ENCODE measurements at places on chromosomes 4 and X. TPM values are rescaled to one million over a fixed set of nuclear protein-coding genes. Genes with fewer than 3 reads are reported as not detected.

Gene ARX
- not detected for total RNA-seq

Gene BMX
- total RNA-seq: not detected

Gene FOXP3
- 22.3 TPM for total RNA-seq

Gene TXK
- 20.6 TPM for total RNA-seq

Gene USP17L15
- not detected for total RNA-seq

Gene TBC1D9
- not detected for total RNA-seq

Gene SPANXN3
- not detected for total RNA-seq

Gene TCEAL6
- not detected for total RNA-seq

Gene FGF16
- not detected for total RNA-seq

Gene ENPP6
- total RNA-seq: 0.40 TPM

Gene FNIP2
- 11.2 TPM for total RNA-seq

Gene TADA2B
- 7.7 TPM for total RNA-seq
